ENCODE measurements at places on chromosomes 5 and 9.
A peak's percentile ranks its signal among the peaks of the same experiment; 100 is the strongest.

DNA sequence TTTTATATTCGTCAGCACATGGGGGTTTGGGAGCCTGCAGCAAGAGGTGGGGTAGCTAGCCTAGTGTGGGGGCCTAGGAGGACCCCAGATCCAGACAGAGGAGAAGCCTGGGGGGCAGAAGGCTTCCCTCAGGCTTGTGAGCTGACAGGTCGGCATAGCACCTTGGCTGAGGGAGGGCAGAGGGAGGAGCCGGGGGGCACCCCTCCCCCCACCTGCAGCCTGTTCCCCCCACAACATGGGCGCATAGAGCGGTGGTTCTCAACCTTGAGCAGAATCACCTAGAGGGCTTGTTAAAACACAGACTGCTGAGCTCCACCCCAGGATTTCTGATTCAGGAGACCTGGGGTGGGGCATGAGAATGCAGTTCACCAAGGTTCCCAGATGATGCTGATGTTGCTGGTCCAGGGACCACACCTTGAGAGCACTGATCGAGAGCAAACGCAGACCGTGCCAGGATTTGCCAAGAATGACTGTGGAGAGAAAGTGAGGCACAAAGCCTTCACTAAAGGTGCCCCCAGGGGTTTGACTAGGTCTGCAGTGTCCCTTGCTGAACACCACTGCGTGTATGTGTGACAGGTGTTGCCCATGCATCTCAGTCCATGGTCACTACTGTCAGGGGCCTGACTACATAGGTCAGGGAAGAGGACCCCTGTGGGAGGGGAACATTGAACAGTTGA lies 163.3 kb downstream of the MACROH2A1 start:
- DNase-seq = no peak

- no peak for DNase-seq
Observed at GRCh38 chr5:149143470-149143869, 2.2 kb downstream of the ABLIM3 start.

- no peak for DNase-seq
Observed at GRCh38 chr5:74322944-74323343, 317.6 kb downstream of the ENC1 start.

GRCh38 chr5:172973127-172973916 lies 10.2 kb upstream of the ATP6V0E1 start:
- no peak for DNase-seq

DNA sequence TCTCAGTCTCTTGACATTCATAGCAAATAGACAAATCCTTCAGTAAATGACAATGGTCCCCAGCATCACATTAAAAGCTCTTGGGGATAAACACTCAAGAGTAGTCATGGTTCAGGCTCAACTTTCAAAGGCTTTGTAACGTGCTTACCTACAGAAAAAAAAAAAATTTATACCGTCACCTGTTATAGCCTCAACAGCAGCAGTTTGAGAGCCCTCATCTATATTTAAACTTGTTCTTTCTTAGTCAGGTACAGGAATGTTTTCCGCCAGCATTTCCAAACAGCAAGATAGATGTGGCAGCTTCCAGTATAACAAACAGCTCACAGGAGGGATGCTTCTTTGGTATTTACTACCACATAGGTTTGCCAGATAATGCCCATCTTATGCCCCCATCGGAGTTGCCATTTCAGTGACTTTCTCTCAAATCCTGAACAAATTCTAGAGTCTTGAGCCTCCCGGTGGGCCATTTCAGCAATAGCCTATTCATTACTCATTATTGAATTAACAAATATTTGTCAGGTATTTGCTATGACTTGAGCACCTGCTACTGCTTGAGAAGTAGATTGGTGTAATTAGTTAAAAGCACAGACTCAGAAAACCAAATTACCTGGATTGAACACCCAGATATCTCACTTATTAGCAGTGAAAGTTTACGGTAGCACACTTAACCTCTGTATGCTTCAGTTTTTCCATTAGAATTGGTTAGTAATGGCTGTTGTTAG lies 470.0 kb downstream of the EBF1 start:
- no peak for DNase-seq

- no peak for DNase-seq
Observed at GRCh38 chr5:106959387-106959786, 711.4 kb downstream of the EFNA5 start.

DNA sequence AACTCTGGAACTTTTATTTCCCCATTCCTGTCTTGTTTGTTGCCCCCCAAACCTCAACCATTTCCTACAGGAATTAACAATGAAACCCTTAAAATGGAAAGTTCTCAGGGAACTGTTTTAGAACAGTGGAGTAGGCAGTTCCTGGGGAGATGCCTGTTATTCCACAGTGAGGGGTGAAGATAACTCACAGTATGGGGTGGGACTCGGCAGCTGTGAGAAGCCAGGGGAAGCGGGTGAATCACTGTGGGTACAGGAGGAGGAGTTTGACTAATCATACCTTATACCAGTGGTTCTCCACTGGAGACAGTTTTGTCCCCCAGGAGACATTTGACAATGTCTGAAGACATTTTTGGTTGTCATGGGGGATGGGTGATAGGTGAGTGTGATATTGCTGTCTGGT lies 36.9 kb upstream of the GLRA1 start:
- DNase-seq = no peak

- no peak for DNase-seq
Observed at GRCh38 chr9:17342696-17343095, 207.9 kb downstream of the CNTLN start.

DNA sequence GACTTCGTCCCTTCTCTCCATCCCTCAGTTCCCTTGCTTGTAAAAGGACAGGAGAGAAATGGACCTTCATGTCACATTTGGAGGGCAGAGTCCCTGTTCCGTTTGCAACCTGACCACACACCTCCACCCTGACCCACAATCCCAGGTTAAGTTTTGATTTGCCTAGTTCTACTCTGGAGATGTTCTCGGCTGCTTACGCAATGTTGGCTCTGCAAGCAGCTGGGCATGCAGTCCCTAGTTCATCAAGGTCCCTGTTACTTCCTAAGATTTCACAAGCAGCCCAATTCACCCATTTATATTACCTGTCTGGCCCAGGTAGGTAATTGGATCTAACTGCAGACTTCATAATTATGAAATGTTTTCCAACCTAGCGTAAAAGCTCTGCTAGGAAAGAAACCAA lies 28.8 kb downstream of the SLIT3 start:
- no peak for DNase-seq

- DNase-seq = no peak
Observed at GRCh38 chr5:67672636-67673035, 476.0 kb upstream of the CD180 start.

GRCh38 chr9:76575761-76576160 lies 116.8 kb downstream of the GCNT1 start:
- no peak for DNase-seq

- DNase-seq = no peak
Observed at GRCh38 chr5:76365561-76365960, 37.5 kb upstream of the IQGAP2 start.

GRCh38 chr5:149561848-149562247 lies 10.6 kb upstream of the CSNK1A1 start:
- DNase-seq = peak; percentile 92

- DNase-seq = no peak
Observed at GRCh38 chr9:21520501-21521228, 38.6 kb upstream of the IFNE start.

DNA sequence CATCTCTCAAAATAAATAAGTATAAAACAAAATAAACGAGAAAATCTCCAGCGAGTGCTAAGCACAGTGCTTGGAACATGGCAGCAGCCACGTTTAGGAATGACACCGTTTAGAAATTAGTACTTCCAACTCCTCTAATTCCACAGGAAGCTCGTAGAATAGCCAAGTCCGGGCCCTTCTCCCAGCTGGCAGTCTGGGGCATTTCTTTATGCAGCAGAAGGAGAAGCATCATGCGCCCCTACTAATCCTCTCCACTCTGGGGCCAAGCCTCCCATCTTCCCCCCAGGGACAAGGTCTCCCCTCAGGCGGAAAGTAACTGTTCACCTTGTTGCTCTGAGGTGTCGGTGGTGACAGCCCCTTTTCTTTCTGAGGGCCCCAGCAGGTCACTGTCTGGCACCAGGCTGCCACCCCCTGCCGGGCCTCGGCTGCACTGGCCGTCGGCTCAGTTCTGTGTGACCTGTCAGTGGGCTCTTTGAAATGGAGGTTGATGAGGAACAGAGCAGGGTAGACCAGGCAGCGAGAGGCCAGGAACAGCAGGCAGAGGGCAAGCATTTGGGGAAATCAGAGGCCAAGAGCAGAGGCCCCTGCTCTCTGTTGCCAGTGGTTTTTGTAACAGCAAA lies 113.5 kb upstream of the WWC1 start:
- no peak for DNase-seq

DNA sequence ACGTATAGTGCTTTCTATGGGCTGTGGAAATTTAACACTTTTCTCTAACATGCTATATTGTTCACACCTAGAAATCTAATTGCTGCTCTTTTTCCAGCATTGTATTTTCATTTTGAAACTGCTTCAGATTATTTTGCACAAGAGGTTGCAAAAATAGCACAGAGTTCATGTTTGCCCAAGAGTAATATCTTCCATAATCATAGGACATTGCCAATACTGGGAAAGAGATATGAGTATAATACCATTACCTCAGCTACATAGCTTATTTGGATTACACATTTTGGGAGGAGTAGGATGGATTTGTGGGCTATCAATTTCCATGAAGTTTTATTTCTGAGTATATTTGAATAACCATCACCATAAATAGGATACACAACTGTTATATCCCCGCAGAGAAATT lies 717.1 kb downstream of the CDH9 start:
- DNase-seq = no peak

- DNase-seq = no peak
Observed at GRCh38 chr9:110432253-110432652, 94.6 kb upstream of the TXNDC8 start.

GRCh38 chr9:109953813-109954497 lies 174.0 kb downstream of the PALM2AKAP2 start:
- DNase-seq = no peak

DNA sequence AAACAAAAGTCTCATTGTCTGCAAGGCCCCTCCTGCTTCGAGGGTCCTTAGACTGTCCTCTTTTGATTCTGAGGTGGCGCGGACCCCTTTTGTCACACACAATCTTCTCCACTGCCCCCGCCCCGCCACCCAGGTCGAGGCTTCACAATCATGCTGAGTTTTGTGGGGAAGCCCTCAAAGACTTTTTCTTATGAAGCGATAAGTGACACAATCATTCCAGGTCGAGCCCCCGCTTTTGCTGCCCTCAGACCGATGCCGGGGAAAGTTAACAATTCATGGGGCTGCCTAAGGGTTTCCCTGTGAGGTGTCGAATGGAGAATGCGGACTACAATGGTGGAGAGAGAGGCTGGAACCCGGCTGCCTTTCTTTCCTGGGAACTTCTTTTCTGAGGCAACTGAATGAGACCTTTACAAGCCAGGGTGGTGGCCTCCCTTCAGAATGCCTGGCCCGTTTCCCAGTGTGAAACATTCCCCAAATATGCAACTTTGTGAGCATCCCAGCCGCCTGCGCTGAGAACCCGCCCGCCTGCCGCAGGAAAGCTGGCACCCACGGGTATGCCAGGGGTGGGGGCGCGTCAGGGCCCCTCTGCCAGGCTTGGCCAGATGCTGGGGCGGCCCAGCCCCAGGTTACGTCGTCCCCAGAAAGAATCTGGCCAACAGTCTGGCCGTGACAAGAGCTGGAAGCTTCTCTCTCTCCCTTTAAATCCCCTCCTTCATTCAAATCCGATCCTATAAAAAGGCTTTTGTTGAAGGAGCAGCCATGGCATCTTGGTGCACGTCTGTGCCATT lies 71.9 kb downstream of the MAP1B start:
- DNase-seq = no peak

DNA sequence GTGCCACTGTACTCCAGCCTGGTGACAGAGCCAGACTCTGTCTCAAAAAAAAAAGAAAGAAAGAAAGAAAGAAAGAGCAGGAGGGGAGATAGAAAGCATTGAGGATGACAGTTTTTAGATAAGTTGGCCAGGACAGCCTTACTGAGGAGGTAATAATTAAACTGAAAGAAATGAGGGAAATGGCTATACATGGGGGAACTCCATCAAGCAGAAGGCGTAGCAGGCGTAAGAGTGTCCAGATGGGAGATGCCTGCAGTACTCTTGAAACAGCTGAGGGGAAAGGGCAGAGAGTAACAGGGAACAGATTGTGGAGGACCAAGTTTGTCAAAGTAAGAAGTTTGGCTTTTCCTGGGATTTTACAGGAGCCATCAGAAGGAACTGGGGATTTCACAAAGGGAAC lies 57.5 kb downstream of the HMGCS1 start:
- no peak for DNase-seq

DNA sequence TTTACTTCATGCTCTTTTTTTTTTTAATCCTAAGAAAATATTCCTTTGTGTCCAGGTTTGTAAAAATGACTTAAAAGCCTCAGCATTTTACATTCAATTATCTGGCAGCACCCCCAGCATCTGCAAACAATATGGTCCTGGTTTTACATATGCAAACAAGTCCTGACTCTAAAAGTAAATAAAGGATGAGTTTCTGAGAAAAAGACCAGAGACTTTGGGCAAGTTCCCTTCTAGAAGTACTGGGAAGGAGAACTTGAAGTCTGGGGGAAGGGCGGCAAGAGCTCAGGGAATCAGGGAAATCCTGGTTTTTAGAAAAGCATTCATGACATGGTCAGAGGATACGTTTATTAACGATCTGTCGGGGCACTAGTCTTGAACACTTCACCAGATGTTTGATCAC lies 25.8 kb downstream of the COL23A1 start:
- no peak for DNase-seq

DNA sequence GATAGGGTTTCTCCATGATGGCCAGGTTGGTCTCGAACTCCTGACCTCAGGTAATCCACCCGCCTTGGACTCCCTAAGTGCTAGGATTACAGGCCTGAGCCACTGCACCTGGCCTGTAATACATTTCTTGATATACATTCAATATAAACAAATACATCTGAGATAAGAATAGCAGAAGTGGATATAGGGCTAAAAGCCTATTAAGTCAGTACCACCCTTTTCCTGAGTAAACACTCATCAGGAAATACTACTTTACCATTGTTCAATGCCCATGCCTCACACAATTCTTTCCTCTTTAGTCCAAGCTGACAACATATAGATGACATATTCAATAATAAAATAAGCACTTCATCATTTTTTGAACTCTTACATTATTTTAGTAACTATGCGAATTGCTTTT lies 64.8 kb downstream of the MRPS27 start:
- DNase-seq = no peak

DNA sequence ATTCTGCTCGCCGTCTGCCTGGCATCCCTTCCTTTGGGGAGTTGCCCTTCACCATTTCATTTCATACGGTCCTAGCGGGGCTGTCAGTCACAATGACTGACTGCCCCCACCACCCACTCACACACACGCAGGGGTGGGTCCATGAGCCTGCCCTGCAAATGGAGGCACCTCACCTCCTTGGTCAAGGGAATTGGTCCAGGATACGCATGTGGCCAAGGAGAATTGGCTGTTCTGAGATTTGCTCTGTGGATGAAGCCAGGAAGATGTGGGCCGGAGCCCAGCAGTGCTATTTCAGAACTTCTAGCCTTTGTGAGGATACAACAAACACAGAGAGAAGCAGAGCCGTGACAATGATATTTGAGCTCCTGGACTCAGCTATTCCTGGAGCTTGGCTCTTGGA lies 17.0 kb downstream of the C1QTNF2 start:
- no peak for DNase-seq

Data from SW 1271 (cell line).